ENCODE measurements at places on chromosomes 4 and X.

DNA sequence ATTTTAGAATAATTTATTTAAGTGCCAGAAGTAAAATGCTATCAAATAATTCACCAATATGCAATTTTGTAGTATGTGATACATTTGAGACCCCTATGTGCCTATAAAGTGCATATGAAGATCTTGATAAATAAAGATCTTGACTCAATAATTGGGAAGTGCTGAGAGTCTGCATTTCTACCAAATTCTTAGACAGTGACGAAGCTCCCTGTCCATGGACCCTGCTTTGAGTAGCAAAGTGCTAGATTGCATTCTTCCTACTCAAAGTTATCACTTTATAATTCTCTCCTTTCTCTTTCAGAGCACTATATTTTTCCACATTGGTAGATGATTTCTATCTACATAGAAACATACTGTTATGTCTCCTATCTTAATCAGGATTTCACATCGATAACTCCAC lies 1393.9 kb downstream of the ARAP2 start:
- H3K27ac ChIP-seq, result no peak overlapping the region
- no peaks in the 10 kb centered on the region for H3K4me1 ChIP-seq
- no peak for DNase-seq
- no peaks in the 10 kb centered on the region for H3K36me3 ChIP-seq
- no peaks in the 10 kb centered on the region for H3K27me3 ChIP-seq
- no peak overlapping the region for H3K4me3 ChIP-seq

DNA sequence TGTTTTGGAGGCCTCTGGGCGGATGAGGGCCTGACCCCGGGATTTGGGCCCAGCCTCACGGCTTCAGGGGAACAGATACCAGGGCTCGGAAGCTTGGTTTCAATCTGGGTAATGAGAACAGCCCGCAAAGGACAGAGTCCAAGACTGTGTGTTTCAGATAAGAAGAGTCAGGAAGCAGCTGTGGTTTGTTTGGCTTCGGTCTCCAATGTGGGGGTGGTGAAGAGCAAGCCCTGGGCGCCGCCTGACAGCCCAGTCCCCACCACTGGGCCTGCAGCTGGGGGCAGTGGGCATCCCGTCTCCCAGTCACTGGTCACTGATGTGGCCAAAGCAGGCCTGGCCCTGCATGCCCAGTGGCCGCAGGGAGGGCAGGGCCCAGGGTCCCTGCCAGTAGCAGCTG lies 9.1 kb downstream of the WFS1 start:
- H3K27ac ChIP-seq, result no peak overlapping the region
- no peaks in the 10 kb centered on the region for H3K36me3 ChIP-seq
- no peaks in the 10 kb centered on the region for H3K27me3 ChIP-seq
- no peak for DNase-seq
- no peak overlapping the region for H3K4me3 ChIP-seq

DNA sequence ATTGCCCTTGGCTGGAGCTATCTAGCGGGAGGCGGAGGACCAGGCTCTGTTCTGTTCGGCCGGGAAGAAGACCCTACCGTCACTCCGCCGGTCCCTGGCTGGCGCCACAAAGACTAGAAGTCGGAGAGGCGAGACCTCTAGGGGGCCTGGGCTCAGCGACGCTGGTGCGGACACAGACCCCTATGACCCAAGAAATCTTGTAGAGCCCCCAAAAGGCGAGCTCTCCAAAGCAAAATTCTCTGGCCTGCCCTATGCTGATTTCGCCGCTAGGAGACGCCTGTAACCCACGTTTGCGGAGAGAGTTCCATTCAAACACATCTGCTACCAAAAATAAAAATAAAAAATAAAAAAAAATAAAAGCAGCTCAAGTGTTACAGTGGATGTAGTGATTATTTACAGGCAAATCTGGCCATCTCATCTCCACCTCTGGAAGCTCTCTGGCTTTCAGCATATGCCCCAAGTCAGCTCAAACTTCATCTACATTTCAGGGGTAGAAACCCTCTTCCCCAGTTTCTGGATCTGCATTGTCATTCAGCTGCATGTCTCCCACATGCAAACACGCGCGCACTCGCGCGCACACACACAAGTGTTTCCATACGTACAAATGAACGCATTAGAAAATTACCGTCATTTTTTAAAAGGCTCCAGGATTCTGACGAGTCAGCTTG lies 2.4 kb upstream of the PCDH10 start:
- no peak overlapping the region for H3K27ac ChIP-seq
- no peaks in the 10 kb centered on the region for H3K36me3 ChIP-seq
- peaks cover 21% of the 10 kb centered on the region for H3K4me1 ChIP-seq
- H3K27me3 ChIP-seq, result peaks cover 68% of the 10 kb centered on the region

DNA sequence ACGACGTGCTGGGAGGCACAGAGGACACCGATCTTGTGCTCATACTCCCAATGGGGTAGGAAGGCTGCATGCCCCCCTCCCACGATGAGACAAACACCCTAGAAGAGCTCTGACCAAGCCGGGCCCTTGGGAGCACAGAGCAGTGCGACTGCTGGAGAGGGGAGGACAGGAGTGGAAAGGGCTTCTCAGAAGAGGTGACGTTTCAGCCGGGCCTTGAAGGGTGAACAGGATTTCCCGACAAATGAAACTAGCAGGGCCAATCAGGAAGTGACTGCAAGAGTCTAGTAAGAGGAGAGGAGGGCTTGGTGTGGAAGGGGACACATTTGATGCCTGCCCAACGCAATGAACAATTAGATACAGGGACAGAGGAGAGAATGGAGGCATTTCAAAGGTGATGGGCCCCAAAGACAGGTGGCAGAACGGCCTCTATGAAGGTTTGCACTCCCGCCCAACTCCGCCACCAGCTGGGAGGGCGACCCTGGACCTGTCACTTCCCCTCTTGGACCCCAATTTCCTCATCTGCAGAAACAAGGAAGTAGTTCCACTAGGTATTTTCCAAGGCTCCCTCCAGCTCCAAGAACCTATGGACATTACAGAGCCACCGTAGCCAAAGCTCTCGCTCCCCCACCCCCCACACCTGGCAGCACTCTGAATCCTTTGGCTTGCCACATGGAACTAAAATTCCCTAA lies 3.9 kb downstream of the HCFC1 start:
- no peak overlapping the region for H3K27ac ChIP-seq
- peaks cover 18% of the 10 kb centered on the region for H3K4me1 ChIP-seq
- no peaks in the 10 kb centered on the region for H3K27me3 ChIP-seq
- peak overlapping the region; percentile 80 for H3K4me3 ChIP-seq
- no peak for DNase-seq

GRCh38 chr4:47736146-47736545 lies 101.7 kb downstream of the CORIN start:
- no peaks in the 10 kb centered on the region for H3K27me3 ChIP-seq
- no peaks in the 10 kb centered on the region for H3K4me1 ChIP-seq
- no peak overlapping the region for H3K4me3 ChIP-seq

GRCh38 chrX:47247206-47247998 lies 14.6 kb downstream of the USP11 start:
- H3K27ac ChIP-seq, result no peak overlapping the region
- no peaks in the 10 kb centered on the region for H3K36me3 ChIP-seq
- no peak for DNase-seq
- H3K4me3 ChIP-seq, result no peak overlapping the region

DNA sequence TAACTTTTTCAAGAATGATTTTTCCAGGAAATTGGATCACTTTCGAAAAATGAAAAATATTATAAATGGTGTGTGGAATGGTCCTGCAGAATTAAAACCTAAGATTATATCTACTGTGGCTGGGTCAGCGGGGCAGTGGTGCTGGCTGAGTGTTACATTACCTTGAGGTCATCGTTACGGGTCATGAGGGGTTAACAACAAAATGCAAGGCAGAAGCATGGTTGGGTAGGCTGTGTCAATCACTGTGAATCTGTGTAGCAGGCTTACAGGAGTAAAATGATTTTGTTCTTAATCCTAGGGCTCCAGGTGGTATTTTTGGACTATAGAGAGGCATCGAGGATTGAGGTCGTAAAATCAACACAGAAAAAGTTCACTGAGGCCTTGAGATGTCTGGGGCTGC lies 105.2 kb upstream of the AMOT start:
- H3K27me3 ChIP-seq, result no peaks in the 10 kb centered on the region
- DNase-seq, result no peak
- H3K36me3 ChIP-seq, result no peaks in the 10 kb centered on the region
- H3K27ac ChIP-seq, result no peak overlapping the region
- H3K4me1 ChIP-seq, result peaks cover 2% of the 10 kb centered on the region
- H3K4me3 ChIP-seq, result no peak overlapping the region

DNA sequence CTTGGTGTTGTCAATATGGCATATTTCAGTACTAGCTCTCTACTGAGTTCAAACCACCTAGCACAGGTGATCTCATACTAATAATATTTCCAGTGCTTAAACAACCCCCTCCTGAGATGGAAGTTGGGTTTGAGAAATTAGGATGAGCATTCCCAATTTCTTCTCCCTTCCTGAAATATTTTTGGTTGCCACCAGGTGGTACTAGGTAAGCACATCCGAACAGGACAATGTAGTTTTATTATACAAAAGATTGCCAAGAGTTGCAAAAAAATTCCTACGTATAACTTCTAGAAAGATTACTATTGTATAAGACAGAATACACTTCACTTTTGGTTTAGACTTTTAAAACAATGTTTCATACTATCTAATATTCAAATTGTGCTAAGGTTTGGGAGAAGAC lies 484.5 kb downstream of the PACRGL start:
- no peaks in the 10 kb centered on the region for H3K4me1 ChIP-seq
- no peak overlapping the region for H3K27ac ChIP-seq
- H3K27me3 ChIP-seq, result no peaks in the 10 kb centered on the region
- DNase-seq, result no peak
- no peak overlapping the region for H3K4me3 ChIP-seq

DNA sequence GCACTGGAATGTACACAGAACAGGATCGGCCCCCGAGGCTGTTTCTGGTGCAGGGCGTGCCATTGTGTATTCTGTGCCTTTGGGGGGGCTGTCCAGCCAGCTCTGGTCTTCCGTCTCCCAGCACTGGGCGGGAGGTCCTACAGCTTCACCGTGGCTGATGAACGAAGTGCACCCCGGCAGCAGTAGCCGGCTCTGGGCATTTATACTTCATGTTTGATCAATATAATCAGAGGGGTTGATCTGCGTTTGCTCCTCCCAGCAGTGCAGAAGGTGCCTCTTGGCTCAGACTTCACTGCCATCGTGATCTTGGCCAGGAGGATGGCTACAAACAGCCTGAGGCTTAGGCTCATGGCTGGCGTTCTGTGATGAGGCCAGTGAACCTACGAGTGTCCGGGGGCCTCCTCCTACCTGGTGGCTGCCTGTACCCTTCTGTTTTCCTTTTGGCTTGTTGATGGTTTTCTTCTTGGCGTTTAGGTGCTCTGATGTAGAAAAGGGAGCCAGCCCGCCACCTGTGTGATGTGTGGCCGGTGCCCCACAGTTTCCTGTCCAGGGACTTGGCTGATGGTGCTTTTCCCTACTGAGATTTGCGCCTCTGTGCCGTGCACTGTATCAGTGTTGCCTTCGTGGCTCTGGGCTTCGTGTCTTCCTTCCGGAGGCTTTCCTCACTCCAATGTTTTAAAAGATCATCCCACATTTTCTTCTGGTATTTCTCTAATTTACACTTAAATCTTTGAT lies 31.2 kb upstream of the HGFAC start:
- H3K36me3 ChIP-seq, result no peaks in the 10 kb centered on the region
- peaks cover 30% of the 10 kb centered on the region for H3K4me1 ChIP-seq
- DNase-seq, result no peak
- H3K27ac ChIP-seq, result no peak overlapping the region
- H3K27me3 ChIP-seq, result no peaks in the 10 kb centered on the region

GRCh38 chr4:88169298-88169697 lies 10.9 kb upstream of the ABCG2 start:
- H3K27ac ChIP-seq, result no peak overlapping the region
- H3K36me3 ChIP-seq, result peaks cover 3% of the 10 kb centered on the region
- no peak for DNase-seq
- no peaks in the 10 kb centered on the region for H3K27me3 ChIP-seq

DNA sequence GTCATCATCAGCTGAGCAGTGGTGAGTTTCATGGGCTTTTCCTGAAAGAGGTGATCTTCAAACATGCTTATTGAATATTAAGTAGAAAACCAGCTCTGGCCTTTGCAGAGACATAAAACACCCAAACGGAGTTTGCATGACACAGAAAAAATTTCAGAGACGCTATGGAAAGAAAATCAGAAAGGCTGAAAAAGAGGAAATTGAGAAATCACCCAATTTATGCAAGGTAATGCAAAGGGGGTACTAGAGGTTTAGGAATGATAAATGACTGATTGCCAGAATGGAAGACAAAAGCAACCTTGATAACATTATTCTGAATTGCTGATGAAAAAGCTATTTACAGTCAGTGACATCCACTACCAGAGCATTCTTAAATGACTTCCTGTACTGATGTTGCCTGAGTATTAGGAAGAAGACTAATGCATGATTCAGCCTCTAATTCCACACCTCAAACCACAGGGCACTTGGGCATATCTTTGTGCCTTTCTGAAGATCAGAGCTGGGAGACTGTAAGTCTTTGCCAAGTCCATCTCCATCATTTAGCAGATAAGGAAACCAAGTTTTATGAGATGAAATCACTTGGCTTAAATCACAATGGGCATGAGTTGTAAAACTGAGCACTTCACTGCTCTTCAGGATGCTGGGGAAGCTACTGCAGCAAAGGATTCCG lies 565.7 kb downstream of the PPARGC1A start:
- DNase-seq, result no peak
- no peaks in the 10 kb centered on the region for H3K36me3 ChIP-seq
- no peak overlapping the region for H3K4me3 ChIP-seq
- H3K27me3 ChIP-seq, result no peaks in the 10 kb centered on the region
- H3K4me1 ChIP-seq, result no peaks in the 10 kb centered on the region

DNA sequence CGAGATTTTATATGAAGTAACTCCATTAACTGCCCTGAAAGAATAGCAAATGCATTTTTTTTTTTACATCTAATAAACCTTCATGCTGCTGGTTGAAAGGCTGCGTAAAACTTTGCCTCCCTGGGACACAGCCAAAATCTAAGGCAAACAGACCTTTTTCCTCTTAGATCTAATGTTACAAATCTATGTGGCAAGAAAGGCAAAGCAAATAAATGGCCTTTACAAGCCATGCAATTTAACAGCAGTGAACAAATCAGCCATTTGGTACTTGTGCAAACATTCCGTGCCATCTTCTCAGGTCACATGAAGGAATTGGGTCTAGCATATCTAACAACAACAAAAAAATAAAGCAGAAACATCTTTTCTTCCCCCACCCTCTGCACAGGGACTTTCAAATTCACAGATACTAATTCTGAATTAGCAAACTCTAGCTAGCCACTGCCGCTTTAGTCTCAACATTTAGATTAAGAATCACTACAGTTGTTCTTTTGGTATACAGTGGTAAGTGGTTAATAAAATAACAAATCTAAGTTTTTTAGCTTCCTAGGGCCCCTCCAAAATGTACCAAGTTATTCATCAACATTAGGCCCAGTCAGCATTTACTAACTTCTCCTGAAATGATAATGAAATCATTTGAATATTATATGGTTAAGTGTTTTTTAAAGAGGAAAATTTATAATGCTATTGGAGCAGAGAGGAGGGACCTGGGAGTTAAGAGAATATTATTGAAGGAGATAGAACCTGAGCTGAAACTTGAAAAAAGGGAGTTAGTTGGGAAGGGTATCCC lies 593.8 kb downstream of the SMARCA1 start:
- no peaks in the 10 kb centered on the region for H3K36me3 ChIP-seq
- H3K27me3 ChIP-seq, result no peaks in the 10 kb centered on the region
- DNase-seq, result no peak
- no peaks in the 10 kb centered on the region for H3K4me1 ChIP-seq
- H3K4me3 ChIP-seq, result no peak overlapping the region
- H3K27ac ChIP-seq, result no peak overlapping the region

- no peak overlapping the region for H3K27ac ChIP-seq
- H3K27me3 ChIP-seq, result peaks cover 8% of the 10 kb centered on the region
- H3K4me3 ChIP-seq, result peak overlapping the region; percentile 67
- peaks cover 8% of the 10 kb centered on the region for H3K4me1 ChIP-seq
- DNase-seq, result peak; percentile 20
Observed at GRCh38 chr4:83285055-83285407, 433 bp upstream of the COQ2 start.
